ENCODE measurements at places on chromosomes 2 and 18.

DNA sequence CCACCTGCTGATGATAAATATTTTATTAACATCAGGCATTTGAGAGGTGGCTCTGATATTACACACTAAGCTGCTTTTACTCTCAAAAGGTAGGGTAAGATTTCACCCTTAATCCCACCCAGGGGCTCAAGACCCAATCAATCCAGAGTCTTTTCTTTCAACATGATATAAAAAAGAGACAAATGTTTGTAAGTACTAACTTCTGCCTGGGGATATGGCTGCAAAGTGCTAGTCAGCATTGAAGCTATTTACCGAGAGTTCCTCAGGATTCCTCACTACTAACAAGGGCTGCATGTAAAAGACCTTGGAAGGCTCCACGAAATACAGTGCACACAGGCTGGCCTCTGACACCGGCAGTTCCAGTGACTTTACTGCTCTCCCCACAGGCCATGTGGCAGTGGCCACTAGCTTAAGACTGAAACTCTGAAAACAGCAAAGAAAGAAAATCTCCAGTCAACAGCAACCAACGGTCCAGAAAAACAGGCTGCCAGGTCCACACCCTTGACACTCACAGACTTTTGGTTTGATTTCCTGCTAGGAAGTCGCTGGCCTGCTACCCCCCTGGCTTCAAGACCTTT lies 11.2 kb downstream of the MREG start:
- H3K36me3 ChIP-seq = peaks cover 5% of the 10 kb centered on the region
- H3K4me3 ChIP-seq = no peak overlapping the region
- no peak for DNase-seq
- H3K27ac ChIP-seq = no peak overlapping the region
- H3K27me3 ChIP-seq = no peaks in the 10 kb centered on the region
- H3K4me1 ChIP-seq = peaks cover 5% of the 10 kb centered on the region

- H3K27ac ChIP-seq = no peak overlapping the region
- no peak for DNase-seq
- peaks cover 100% of the 10 kb centered on the region for H3K36me3 ChIP-seq
- no peaks in the 10 kb centered on the region for H3K27me3 ChIP-seq
These were observed 7.9 kb downstream of the SSB start for GRCh38 chr2:169806586-169806985.

- no peak overlapping the region for H3K4me3 ChIP-seq
- H3K27ac ChIP-seq = no peak overlapping the region
- no peak for DNase-seq
- H3K36me3 ChIP-seq = no peaks in the 10 kb centered on the region
- H3K4me1 ChIP-seq = peaks cover 23% of the 10 kb centered on the region
These were observed 397.8 kb downstream of the METTL4 start for GRCh38 chr18:2173486-2173885.

GRCh38 chr2:215403441-215404347 lies 32.2 kb downstream of the FN1 start:
- H3K27me3 ChIP-seq = no peaks in the 10 kb centered on the region
- H3K4me3 ChIP-seq = no peak overlapping the region
- no peaks in the 10 kb centered on the region for H3K4me1 ChIP-seq
- no peak overlapping the region for H3K27ac ChIP-seq
- DNase-seq = no peak

- no peaks in the 10 kb centered on the region for H3K4me1 ChIP-seq
- no peaks in the 10 kb centered on the region for H3K36me3 ChIP-seq
- H3K27ac ChIP-seq = no peak overlapping the region
- no peaks in the 10 kb centered on the region for H3K27me3 ChIP-seq
- no peak overlapping the region for H3K4me3 ChIP-seq
These were observed 414.6 kb downstream of the DLGAP1 start for GRCh38 chr18:4040391-4041092.

- H3K27ac ChIP-seq = no peak overlapping the region
- H3K27me3 ChIP-seq = no peaks in the 10 kb centered on the region
- H3K36me3 ChIP-seq = no peaks in the 10 kb centered on the region
- H3K4me1 ChIP-seq = peaks cover 2% of the 10 kb centered on the region
These were observed 14.4 kb upstream of the MRPL19 start for GRCh38 chr2:75632091-75632701.

DNA sequence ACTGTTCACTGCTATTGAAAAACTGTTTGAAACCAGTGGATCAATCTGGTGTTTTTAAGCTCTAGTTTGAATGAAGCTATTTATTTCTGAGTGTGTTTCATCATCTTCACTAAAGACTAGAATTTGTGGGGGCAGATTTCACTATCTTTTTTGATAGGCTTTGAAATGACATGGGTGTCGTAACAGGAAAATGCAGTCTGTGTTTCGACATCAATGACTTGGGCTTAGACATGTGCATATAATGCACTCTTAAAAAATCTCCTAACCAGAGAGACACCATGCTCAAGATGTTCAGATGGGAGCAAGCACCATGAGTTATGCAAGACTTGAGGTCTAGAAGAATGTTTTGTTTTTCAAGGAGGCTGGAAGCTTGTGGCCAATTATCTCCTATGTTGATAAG lies 221.6 kb downstream of the GPD2 start:
- H3K27me3 ChIP-seq = no peaks in the 10 kb centered on the region
- H3K4me3 ChIP-seq = no peak overlapping the region
- DNase-seq = no peak

DNA sequence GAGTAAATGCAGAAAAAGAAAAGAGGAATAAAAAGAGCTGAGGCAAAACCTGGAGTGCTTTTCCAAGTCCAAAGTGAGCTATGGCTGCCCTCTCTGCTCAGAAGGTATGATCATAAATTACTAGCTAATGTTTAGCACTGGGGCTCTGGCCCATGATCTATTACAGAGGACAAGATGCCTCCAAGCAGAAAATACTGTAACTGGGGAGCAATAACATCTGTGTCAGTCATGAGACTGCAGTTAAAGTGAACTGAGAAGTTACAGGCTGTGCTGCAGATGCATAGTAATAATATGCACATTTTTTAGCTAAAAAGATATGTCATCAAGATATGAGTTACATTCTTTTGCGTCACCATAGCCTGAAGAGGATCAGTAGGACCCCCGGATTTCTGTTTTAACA lies 209.4 kb upstream of the RBBP8 start:
- DNase-seq = no peak

DNA sequence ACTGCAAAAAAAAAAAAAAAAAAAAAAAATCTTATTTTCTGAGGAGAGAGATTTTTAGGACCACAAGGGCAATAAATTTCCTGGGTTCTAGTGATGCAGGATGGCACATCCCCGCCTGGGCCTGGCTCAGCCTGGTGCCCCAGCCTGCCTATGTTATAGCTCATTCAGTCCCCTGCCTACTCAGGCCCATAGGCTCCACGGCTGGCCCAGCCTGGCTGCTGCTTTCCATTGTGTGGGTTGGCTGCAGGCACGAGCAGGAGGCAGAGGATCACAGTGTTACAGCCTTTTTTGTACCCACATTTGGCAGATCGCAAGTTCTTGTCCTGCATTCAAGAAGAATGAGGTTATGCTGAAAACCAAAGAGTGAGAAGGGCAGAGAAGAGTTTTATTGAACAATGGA lies 2.8 kb upstream of the SULT6B1 start:
- no peak overlapping the region for H3K27ac ChIP-seq
- H3K4me3 ChIP-seq = no peak overlapping the region
- no peaks in the 10 kb centered on the region for H3K27me3 ChIP-seq
- peaks cover 3% of the 10 kb centered on the region for H3K4me1 ChIP-seq

All from neuronal stem cell (in vitro differentiated cells).